ENCODE measurements at places on chromosomes 2 and 18. TPM values are rescaled to one million over a fixed set of nuclear protein-coding genes. Genes with fewer than 3 reads are reported as not detected.

HSPE1 gene
- 101 TPM for total RNA-seq

TUBA4B gene
- total RNA-seq, result not detected

IKZF2 gene
- 118 TPM for total RNA-seq

NT5C1B gene
- total RNA-seq, result not detected

CFC1 gene
- not detected for total RNA-seq

CXCR1 gene
- not detected for total RNA-seq

PUS10 gene
- total RNA-seq, result 7.5 TPM

UPP2 gene
- total RNA-seq, result not detected
